ENCODE measurements at places on chromosomes 13 and 19. TPM values are rescaled to one million over a fixed set of nuclear protein-coding genes. Genes with fewer than 3 reads are reported as not detected.
A peak's percentile ranks its signal among the peaks of the same experiment; 100 is the strongest.

DNA sequence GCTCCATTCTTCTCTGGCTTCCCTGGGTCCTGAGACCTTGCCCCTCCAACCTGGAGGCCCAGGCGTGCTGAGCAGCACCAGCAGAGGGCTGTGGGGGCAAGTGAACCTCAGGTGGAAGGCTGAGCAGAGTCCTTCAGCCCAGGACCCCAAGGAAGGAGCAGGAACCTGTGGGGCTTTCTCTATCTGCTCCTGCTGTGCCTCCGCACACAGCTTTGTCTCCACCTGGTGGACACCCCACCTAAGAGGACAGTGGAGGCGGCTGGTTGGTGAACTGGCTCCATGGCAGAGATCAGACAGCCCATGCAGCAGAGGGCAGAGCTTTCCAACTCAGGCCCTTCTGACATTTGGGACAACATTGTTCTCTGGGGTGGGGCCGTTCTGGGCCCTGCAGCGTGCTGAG lies 19.7 kb downstream of the ZFR2 start:
- no peak for DNase-seq

The RASGRP4 gene
- 0.84 TPM for polyA plus RNA-seq

- no peak for DNase-seq
Observed at GRCh38 chr19:38467541-38468525, 34.3 kb downstream of the RYR1 start.

The A1BG gene
- polyA plus RNA-seq: 2.1 TPM

DNA sequence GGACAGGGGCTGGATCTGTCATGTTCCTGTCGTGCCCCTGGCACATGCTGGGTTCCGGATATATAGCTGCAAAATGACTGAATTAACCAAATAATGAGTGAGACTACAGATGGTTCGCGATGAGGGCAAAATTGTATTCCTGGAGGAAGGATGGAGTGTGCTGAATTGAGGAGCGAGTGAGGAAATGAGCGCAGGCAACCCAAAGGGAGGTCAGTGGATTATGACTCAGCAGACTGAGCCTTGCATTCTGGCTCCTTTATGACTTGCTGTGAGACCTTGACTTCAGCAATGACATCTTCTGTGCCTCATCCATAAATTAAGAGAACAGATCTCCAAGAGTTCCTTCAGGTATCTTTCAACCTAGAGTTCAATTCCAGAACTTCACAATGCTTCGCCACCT lies 115.0 kb upstream of the CLDN10 start:
- no peak for DNase-seq

DNA sequence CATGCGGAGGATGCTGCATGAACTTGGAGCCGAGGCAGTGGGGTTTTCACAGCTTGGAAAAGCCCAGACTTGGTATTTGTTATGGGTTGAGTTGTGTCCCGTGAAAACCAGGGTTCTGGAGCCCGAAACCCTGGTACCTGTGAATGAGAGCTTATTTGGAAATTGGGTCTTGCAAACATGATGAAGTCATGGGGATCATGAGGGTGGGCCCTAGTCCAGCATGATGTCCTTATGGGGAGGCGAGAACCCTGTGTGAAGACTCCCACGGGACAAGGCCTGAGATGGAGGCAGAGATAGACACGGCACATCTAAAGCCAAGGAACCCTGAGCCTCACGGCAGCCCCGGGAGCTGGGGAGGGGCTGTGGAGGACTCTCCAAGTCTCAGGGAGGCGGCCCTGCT lies 82.3 kb downstream of the ANKRD10 start:
- DNase-seq: no peak

DNA sequence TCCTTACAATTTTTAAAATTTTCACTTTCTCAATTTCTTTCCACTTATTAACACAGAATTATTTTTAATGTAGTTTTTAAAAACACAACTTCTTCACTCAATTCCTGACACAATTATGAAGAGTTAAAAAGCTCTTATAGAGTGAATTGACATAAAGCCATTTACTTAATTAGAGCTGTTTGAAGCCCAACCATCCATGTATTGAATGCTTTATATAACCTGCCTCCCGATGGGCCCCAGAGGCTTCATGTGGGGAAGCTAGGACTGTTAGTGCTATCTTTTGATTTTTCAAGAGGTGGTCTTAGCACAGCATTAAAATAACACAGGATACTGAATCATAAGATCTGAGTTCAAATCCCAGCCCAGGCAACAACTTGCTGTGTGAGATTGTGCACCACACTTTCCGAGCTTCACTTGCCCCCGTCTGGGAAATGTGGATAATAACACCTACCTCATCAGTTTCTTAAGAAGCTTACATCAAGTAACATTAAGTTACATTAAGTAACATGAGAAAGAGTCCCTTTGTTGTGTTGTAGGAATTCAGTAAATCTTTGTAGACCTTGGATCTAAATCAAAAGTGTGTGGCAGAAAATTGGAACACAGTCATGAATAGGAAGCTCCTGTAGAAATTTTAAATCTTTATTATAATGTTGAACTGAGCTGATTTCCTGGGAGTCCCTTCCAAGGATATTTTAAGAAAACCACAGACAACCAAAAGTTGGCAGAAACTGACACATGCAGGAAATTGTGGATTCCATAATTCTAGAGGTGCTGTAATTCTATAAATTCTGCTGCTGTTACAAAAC lies 5.5 kb upstream of the ENOX1 start:
- no peak for DNase-seq

- no peak for DNase-seq
Observed at GRCh38 chr19:54352546-54352945, 12.2 kb downstream of the LAIR1 start.

The MBD3L3 gene
- not detected for polyA plus RNA-seq

The SYNGR4 gene
- 0.88 TPM for polyA plus RNA-seq

- DNase-seq: no peak
Observed at GRCh38 chr13:43797869-43798268, 11.1 kb upstream of the ENOX1 start.

The CCDC8 gene
- 67.3 TPM for polyA plus RNA-seq

- no peak for DNase-seq
Observed at GRCh38 chr13:100521851-100522617, 66.6 kb downstream of the GGACT start.

The ATP4A gene
- polyA plus RNA-seq: not detected

GRCh38 chr19:18832306-18833140 lies 764 bp downstream of the UPF1 start:
- no peak for DNase-seq

The C1QTNF9 gene
- polyA plus RNA-seq: 0.47 TPM

DNA sequence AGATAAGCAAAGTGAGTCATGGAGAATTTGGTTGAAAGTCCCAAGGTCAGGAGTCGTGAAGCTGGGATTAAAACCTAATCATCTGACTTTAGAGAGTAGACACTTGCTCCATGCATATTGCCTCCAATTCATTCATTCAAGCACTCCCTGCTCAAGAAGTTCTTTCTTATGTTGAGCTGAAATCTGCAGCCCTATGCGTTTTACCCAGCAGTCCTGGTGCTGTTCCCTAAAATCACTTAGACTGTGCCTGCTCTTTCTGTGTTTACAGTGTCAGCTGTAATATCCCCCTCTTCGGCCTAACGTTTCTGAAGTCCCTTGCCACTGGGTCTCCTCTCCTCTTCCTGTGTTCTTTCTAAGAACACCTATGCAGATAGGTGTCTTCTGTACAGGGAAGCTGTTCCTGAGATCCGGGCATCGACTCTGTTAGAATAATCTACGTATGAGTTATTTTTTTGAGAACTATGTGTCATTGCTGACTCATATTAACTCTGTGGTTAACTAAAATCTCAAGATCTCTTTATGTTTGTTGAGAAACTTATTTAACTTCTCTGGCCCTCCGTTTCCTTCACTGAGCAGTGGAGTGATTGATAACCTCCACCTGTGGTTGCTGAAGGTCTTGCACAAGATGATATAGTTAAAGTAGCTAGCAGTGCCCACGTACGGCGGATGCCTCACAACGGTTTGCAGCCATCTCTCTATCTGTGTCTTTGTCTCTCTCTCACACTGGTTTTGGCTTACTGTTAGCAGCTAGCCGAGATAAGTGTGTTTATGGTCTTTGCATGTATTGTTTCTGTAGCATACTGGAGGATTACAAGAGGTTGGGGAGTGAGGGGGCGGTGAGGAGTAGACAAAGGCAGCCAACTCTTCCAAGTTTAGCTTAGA lies 4.7 kb downstream of the ALOX5AP start:
- no peak for DNase-seq

DNA sequence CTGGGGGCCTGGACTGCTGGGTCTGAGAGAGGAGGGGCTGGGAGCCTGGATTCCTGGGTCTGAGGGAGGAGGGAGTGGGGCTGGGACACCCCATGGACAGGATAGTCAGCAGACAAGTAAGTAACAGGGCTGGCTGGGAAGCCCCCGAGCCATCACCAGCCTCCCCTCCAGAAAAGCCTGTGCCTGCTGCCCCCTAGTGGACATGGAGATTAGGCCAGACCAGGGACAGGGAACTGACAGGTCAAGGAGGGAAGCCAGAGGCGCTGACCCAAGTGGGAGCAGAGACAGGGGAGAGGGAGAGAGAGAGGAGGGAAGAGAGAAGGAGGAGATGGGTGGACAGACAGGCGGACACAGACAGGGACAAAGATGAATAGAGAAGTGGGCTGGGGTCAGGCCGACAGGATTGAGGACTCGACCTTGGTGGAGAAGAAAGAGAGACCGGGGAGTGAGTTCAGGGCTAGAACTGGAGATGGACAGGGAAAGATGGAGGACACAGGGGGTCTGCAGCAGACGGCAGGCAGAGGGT lies 6.7 kb upstream of the ERFL start:
- DNase-seq: peak; percentile 54

The KL gene
- 45.8 TPM for polyA plus RNA-seq

The EPS8L1 gene
- 91.8 TPM for polyA plus RNA-seq

- no peak for DNase-seq
Observed at GRCh38 chr19:311813-312261, 20.6 kb upstream of the PLPP2 start.

- DNase-seq: no peak
Observed at GRCh38 chr19:32631381-32631780, 43.6 kb downstream of the ANKRD27 start.

DNA sequence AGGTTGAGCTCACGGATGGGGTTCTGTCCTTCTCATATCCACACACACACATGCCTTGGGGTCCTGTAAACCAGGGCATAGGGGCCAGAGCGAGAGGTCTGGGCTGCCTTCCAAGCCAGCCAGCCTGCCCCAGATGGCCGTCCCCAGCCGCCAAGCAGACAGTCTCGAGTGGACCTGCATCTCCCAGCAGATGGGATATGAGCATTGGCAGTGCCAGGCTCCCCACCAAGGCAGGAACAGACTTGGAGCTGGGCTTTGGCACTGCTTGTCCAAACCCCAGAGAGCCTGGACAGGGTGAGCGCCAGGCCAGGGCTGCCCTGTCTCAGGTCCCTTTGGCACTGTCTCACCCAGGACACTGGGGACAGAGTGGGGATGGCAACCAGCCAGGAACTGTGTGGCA lies 130.4 kb downstream of the DPF1 start:
- no peak for DNase-seq

DNA sequence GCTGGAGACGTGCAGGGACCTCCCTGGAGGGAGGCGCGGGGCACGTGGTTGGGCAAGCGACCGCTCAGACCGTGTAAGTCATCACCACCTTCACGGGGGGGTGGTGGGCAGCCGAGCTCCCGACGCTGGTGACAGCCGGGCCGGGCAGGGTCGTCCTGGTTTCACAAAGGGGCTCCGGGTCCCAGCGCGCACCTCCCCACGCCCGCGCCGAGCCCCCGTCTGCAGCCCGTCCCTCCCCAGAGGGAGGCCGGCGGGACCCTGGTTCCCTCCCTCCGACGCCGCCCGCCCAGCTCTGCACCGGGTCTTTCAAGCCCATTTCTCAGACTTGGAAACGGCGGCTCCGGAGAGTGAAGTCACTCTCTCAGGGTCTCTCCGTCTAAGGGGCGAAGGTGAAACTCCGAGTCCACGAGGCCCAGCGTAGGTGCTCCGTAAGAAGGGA lies 729 bp upstream of the ARID3A start:
- DNase-seq: no peak

The CEACAM19 gene
- polyA plus RNA-seq: 10.2 TPM

The C19orf73 gene
- 1.1 TPM for polyA plus RNA-seq

The RFPL4AL1 gene
- not detected for polyA plus RNA-seq

GRCh38 chr13:111304041-111304544 lies 16.3 kb upstream of the TEX29 start:
- no peak for DNase-seq

DNA sequence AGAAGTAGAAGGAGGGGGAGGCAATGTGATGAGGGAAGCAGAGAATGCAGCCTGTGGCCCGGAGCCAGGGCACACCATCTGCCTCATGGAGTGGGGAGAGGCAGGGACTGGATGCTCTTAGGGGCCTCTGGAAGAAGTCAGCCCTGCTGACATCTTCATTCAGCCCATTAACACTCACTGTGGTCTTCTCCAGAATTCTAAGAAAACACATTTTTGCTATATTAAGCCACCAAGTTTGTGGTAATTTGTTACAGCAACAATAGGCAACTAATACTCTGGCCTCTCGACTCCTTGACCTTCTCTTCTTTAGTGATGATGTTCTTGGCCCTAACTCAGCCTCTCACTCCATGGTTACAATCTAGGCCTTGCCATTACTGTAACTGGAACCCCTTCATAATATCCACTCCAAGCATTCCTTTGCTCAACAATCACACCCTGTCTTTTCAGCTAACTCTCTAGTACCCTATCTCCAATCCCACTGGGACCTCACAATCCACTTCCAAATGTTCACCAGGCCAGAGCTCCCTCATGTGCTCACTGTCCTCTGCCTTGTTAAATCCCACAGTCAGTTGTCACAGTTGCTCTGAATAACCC lies 98.5 kb downstream of the MIPEP start:
- no peak for DNase-seq

The THSD1 gene
- 7.3 TPM for polyA plus RNA-seq

GRCh38 chr13:69828527-69828926 lies 279.1 kb upstream of the ATXN8OS start:
- no peak for DNase-seq

DNA sequence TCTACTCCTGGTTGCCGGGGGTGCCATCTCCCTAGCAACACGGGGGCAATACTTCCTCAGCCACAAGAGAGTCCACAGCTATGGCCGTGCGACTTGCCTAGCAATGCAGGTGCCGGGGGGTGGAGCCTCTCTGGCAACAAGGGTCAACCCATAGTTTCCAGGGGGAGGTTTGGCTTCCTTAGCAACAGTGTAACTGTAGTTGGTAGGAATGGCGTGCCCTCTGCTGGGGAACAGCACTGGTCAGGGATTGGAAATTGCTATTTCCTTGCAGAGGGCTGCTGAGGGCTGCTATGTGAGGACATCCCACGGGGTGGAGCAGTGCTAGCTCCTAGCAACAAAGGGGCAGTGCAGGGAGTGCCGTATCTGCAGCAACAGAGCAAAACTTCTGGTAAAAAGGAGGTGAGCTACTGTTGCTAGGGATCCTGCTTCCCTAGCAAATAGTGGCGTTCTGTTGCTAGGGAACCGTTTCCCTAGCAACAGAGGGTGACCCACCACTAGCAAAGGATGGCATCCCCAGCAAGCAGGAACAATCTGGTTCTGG lies 7.0 kb upstream of the TMC4 start:
- peak; percentile 89 for DNase-seq

The LILRB4 gene
- 1.2 TPM for polyA plus RNA-seq

The ZNF536 gene
- polyA plus RNA-seq: 2.8 TPM
